ENCODE measurements at places on chromosomes 3 and 15.

DNA sequence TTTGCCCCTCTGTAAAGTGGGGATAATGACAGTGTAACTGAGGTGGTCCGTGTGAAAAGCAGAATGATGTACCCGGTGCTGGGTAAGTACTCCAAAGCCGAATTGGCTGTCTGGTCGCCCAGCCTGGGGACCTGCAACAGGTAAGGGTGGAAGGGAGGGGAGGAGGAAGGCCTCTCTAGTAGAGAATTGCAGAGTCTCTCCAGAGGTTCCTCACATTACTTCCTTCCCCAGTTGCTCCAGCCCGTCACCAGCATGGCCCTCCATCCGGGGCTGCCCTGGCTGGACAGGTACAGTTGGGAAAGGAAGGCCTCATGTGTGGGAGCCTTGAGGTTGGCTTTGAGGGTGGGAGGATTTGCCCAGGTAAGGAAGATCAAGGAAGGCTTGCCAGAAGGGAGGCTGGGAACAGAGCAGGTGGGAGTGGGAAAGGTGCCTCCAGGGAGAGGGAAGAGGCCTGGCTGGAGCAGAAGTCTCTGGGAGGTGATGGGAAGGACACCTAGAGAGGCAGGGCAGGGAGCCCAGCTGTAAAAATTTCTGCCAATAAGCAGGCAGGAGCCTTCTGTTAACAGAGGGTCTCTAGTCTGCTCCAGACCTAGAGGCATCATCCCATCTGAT is 1.7 kb upstream of the PSTPIP1 start:
- no peak for DNase-seq

- DNase-seq: no peak
Measured at GRCh38 chr3:168847291-168847883, 751.7 kb upstream of the GOLIM4 start.

DNA sequence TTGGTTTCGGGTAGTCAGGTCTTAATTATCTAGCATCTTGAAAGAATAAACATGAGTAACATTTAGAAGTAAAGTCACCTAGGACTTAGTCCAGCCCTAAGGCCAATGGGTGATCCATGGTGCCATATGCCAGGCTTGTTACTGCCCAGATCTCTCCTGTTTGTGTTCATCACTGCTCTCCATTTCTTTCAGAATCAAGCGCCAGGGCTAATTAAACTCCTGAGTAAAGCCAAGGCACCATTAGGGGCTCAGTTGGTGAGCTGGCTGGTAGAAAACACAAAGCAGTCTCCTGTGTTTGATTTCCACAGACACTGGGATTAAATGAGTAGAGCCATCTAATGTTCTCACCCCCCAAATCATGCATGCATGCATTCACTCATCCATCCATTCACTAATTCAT is 11.3 kb downstream of the CYP19A1 start:
- no peak for DNase-seq

DNA sequence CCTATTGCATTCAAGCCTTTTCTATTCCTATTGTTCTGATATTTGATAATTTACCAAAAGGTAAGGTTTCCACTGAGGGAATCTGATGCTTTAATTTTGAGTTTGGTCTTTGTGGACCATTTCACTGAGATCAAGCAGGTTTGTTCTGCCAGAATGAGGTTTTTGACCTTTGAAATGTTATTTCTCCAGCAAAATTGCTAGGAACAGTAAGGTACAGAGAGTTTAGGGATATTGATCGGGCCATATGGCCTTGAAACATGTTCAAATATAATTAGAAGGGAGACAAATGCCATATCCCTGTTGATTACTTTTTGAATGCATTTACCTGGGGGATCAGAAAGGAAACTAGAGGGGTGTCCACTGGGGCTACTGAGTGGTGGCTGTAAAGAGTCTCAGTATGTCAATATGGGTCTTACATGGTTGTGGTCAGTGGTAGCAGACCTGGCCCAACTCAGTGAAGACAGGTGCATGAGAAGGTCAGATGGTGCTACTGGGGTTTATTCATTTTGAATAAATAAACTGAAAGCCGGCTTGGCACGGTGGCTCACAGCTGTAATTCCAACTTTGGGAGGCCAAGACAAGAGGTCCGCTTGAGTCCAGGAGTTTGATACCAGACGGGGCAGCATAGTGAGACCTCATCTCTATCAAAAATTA is 100.2 kb downstream of the SV2B start:
- DNase-seq: no peak

DNA sequence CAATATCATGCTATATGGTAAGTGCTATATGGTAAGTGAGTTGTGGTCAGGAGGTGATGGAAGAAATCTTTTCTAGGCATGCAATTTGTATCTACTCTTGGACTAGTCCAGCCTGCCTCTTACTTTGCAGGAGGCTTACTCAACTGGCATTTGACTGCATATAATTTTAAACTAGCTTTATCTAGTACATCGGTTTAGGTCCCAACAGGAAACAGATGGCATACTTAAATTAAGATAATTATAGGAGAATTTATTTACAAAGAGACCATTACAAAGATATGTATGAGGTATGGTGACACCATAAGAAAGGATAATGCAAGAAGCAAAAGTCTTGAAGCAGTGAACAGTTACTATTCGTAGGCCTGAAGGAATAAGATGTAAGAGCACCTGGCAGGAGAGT is 7.8 kb downstream of the SLC28A2 start:
- no peak for DNase-seq

GRCh38 chr3:174397848-174398247 is 461.3 kb upstream of the NAALADL2 start:
- DNase-seq: no peak
